ENCODE measurements at places on chromosomes 2 and 18.

GRCh38 chr2:146523196-146523595 is 1321.6 kb upstream of the ACVR2A start:
- no peak for DNase-seq

DNA sequence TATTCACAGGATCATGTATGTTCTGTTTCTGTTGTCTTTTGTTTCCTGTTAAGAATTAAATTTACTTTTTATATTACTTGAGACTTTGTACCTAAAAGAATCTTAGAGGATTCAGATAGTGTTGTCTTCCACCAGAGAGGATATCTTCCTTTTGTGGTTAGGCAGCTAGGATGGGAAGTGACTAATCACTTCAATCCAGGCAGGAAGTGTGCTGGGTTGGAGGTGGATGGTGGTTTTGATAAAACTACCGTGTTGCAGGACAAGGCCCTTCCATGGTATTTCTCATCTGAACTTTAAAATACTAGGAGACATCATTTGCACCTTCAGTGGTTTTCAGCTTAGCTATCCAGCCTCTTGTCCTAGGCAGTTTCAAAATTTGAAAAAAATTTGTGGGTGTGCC is 728.6 kb upstream of the CDH2 start:
- no peak for DNase-seq

DNA sequence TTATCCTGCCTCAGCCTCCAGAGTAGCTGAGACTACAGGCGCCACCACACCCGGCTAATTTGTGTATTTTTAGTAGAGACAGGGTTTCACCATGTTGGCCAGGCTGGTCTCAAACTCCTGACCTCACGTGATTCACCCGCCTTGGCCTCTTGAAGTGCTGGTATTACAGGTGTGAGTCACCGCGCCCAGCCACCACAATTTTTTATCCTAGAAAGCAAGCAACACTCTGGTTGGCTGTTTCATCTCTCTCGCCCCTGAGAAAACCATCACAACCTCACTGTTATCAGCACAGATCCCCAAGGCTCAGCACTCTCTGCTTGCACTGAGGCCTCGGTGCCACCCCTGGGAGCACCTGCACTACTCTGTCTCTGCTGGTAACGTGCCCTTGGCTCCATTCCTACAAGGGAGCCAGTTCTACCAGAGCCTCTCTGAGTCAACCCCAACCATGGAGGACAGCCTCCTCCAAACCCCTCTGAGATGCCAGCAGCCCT is 134.8 kb upstream of the AGAP1 start:
- DNase-seq: no peak

DNA sequence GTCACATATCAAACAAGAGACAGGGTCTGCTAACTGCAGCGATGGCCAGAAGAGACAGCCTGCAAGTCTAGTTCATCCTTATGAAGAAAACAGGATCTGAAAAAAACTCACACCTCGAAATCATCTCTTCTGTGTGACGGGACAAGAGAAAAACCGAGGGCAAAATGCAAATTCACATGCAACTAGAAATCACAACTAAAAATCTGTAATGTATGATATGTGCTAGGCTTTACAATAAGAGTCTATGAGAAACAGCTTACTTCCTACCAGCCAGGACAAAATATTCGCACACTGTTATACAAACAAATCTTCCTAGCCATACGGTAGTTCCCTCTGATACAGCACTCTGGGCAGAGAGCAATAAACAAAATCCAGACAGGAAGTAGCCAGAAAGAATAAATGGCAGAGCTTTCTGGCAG is 48.8 kb downstream of the ANKRD44 start:
- DNase-seq: no peak

GRCh38 chr18:33470216-33470615 is 29.7 kb upstream of the CCDC178 start:
- no peak for DNase-seq

DNA sequence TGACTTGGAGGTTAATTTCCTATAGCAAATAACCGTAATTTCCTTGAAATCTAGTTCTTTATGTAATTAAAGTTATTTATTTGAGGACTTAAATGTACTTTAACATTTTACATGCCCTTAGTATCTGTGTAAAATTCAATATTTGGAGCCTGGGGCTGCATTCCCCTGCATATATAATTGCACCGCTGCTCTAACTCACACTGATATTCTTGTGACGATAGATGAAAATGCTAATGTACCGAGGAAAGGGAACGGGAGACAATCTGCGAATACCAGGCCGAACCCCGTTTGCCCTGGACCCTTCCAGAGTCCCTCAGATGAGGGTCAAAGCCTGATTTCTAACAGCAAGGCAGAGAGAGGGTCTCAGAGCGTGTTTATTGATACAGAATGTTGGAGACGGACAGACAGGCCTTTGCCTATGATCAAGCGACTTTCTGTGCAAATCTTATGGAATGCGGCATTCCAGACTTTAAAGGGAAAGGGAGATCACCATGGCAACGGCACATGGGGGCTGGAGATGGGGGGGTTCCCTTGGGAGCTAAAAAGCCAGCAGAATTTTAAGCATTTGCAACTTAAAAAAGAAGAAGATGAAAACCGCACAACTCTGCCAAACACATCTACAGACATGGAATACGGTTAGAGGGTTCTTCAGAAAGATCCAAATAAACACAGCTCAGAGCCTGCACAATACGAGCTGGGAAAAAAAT is 57.6 kb upstream of the TWIST2 start:
- no peak for DNase-seq

DNA sequence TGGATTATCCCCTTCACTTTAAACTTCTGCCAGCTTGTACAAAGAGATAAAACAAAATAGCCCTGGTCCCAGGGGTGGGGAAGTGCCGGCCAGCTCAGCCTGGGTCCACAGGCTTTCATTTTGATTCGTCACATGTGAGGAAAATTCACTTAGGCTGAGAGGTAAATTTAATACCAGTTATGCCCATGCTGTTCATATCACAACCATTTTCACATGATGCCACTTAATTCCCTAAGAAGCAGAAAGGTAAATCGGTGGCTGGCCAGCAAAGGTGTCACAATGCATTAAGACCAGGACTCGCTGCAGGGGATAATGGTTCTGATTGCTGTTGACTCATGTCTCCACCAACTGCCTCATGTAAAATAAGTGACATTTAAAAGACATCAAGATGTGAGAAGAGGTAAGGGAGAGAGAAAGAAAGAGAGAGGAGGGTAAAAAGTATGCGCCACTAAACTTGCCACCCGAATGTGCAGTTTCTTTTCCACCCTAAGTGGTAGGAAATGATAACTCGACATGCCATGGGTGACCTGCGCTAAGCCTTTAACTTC is 261.0 kb upstream of the SIX3 start:
- DNase-seq: no peak

DNA sequence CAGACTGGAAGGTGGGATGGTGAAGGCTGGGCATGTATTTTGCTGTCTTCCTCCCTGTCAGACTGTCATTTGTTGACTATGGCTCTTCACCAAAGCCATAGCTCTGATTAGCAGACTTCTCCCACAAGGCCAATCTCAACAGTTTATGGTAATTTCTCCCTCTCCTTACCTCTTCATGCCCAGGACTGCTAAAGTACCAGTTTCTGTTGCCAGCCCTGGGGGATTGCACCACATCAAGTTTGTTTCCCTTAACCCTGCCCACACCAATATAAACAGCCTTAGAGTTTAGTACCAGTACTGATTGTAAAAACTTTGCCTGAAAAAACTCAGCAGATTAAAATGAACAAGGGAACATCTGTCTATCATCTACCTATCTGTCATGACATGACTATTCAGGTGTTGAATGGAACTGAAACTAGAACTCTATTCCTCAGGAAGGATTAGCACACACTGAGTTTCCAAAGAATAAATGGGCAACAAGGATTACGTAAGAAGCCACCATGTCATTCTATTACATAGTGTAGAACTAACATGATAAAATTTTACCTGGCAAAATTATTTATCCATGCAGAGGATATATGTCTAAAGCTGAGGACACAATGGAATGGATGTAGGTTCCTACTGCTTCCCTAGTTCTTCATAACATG is 13.7 kb downstream of the FEZ2 start:
- DNase-seq: no peak

GRCh38 chr2:148067801-148068200 is 46.9 kb downstream of the MBD5 start:
- DNase-seq: no peak

DNA sequence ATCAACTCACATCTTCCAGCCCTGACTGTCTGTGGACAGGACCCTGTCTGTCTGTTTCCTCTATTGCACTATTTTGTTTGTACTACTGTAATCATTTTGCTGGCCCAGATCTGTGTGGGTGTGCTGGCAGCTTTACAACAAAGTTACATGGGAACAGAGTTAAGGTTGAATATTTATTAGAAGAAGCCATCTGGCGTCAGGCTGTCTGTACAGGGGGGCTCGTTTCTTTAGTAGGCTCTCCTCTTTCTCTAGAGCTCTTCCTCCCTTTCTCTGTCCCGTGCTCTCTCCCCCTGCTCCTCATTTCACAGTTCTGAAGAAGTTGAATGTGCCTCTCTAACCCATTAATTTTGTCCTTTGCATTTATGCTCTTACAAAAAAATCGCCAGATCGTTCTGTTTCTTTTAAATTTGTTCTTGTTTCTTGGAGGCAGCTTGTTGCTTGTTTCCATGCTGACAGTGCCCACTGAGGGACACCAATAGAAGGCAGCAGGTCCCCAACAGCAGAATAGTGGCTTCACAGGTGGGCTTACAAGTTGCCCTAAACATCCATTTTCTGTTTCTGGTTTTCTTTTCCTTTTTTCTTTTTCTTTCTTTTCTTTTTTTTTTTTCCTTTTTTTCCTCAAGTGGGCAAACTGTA is 315.2 kb upstream of the ZEB2 start:
- DNase-seq: no peak

GRCh38 chr2:186639939-186640338 is 50.1 kb downstream of the ITGAV start:
- DNase-seq: no peak

DNA sequence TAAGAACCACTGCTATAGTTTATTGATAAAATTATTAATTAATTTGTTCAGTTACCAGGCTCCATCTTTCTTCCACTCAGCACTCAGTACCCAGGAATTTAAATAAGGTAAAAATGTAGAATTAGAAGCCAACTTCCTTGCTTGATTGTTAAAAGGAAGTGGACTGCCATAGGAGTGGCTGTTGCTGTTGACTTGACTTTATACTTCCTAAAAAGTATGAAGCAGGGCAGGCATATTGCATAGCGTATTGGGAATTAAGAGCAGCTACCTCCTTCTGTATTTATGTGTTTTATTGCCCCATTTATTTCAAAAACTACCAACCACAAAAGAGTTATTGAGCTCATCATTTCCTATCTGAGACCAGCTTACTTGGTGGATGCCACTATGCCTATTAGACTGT is 27.9 kb downstream of the PSMD1 start:
- DNase-seq: no peak

- DNase-seq: no peak
Observed at GRCh38 chr2:25174192-25174861, 5.9 kb upstream of the POMC start.

- no peak for DNase-seq
Observed at GRCh38 chr2:20472569-20472968, 25.7 kb downstream of the RHOB start.

DNA sequence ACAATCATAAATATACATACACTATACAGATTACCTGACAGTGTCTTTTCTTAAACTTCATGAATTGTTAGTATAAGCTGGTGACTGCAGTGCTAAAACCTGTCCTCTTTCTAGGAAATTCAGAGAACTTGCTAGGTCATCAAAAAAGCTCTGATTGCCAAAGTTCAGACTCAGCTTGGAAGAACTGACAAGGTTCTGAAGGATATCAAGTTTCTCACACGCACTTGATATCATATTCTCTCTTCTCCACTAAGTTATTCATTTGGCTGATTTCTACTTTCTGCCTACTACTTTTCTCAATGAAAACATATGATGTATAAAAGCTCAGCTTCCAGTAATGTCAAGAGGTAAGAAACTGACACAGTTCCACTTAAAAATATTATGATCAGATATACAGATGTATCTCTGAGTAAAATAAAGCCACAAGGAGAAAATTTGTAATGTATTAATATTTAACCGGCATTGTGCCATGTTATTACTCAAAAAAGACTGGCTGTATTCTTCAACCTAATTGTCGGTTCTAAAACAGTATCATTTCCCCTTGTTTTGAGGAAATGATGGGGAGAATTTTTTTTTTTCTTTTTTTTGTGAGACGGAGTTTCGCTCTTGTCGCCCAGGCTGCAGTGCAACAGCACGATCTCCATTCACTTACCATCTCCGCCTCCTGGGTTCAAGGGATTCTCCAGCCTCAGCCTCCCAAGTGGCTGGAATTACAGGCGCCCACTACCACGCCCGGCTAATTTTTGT is 2.4 kb downstream of the OSBPL1A start:
- DNase-seq: no peak

- no peak for DNase-seq
Observed at GRCh38 chr2:37568565-37568964, 102.9 kb downstream of the CDC42EP3 start.

GRCh38 chr2:30883184-30883583 is 75.9 kb upstream of the CAPN13 start:
- no peak for DNase-seq

GRCh38 chr2:124323321-124323720 is 298.2 kb downstream of the CNTNAP5 start:
- no peak for DNase-seq

DNA sequence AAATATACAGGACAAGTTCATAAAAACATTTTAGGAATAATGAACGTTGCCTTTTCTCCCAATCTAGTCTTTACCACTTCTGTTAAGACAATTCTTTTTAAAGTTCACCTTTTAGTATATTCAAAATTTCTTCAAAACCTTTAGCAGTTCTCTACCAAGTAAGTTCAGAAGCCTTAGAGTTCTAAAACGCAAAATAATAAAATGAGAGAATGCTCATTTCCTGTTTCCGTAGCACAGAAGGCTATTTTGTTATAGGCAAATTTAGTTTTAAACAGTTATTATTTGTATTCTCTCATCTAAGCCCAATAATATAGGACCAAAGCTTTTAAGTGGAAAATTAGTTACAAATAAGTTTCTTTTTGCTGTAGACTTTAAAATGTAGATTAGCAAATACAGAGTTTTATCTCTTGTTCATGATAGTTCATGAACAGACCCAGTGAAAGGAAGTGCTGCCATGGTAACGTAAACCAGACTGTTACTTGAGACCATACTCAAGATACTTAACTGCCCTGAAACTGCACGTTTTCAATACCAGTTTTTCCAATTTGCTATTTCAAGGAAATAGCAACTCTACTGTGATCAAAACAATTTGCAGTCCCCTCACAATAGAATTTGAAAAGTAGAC is 173.1 kb upstream of the STON1 start:
- DNase-seq: no peak

DNA sequence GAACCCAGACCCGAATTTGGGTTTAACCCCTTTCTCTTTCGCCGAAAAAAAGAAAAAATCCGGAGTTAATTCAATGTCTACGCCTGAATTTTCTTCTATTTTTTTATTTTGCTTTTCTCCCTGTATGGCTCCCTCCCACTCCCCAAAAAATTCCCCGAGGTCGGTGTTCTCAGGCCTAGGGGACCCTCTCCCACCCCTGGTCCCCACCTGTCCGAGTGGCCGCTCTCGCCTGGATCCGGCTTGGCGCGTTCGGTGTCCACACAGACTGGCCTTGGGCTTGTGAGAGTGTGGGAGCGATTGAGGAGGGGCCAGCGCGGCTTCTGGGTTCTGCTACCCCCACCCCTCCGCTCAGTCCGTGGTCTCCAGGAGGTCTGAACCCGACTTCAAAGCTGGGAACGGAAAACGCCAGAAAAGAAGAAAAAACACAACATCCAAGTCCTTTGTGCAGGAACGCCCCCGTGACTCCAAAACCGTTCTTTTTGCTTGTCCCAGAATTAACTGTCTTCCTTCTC is 5.7 kb upstream of the EN1 start:
- DNase-seq: no peak
